AG10803 (cell line): ENCODE measurements at places on chromosomes 12 and 14.

GRCh38 chr12:28555748-28556147 lies 365.5 kb downstream of the CCDC91 start:
- DNase-seq = no peak

DNA sequence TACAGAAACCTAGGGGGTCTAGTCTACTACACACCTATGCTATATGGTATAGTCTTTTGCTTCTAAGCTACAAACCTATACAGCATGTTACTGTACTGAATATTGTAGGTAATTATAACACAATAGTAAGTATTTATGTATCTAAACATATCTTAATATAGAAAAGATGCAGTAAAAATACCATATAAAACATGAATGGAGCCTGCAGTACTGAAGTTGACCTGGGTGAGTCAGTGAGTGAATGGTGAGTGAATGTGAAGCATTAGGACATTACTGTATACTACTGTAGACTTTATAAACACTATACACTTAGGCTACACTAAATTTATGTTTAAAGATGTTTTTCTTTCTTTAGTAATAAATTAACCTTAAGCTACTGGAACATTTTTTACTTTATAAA lies 13.1 kb upstream of the ABCD2 start:
- no peak for DNase-seq

GRCh38 chr14:33979613-33980276 lies 28.9 kb upstream of the EGLN3 start:
- no peak for DNase-seq

DNA sequence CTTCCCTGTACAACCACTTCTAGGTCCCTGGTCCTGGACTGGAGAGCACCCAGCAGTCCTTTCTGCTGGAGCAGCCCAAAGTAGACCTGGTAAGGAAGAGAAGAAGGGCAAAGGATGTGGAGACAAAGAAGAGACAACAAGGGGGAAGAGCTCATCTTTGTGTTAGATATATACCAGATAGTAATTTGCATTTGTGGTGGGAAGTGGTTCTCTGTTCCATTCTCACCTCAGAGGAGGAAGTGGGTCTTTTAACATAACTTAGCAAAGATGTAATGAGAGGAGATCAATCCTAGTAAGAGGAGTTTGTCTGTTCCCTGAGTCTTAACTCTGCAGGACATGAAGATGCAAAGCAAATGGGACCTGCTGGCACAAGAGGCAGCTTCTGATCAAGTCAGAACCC lies 8.0 kb downstream of the CCDC198 start:
- no peak for DNase-seq
